ENCODE measurements at places on chromosomes 3 and 15. TPM values are rescaled to one million over a fixed set of nuclear protein-coding genes. Genes with fewer than 3 reads are reported as not detected.

The NPAP1 gene
- not detected for total RNA-seq

- DNase-seq = no peak
- peaks cover 31% of the 10 kb centered on the region for H3K36me3 ChIP-seq
- no peak overlapping the region for H3K4me3 ChIP-seq
- H3K4me1 ChIP-seq = no peaks in the 10 kb centered on the region
- H3K27ac ChIP-seq = no peak overlapping the region
These were observed 30.8 kb downstream of the DNAH1 start for GRCh38 chr3:52346623-52347530.

DNA sequence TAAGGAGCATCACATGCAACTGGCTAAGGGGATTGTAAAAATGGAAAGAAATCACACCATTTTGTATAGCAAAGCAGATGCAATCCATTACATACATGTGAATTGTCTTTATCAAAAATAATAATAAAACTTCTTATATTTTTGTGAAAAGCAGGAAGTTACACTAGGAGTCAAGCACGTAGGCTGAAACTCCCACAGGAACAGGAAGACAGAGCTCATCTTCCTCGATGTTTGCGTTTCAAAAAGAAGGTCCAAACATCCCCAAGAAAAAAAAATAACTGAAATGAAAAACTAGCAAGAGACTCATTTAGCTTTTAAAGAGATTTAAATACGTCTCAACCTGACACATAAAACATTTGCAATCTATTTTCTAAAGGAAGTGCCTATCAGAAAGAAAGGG, 106.6 kb downstream of the TGFBR2 start:
- no peak for DNase-seq
- no peak overlapping the region for H3K4me3 ChIP-seq
- no peaks in the 10 kb centered on the region for H3K36me3 ChIP-seq
- H3K27me3 ChIP-seq = no peaks in the 10 kb centered on the region

DNA sequence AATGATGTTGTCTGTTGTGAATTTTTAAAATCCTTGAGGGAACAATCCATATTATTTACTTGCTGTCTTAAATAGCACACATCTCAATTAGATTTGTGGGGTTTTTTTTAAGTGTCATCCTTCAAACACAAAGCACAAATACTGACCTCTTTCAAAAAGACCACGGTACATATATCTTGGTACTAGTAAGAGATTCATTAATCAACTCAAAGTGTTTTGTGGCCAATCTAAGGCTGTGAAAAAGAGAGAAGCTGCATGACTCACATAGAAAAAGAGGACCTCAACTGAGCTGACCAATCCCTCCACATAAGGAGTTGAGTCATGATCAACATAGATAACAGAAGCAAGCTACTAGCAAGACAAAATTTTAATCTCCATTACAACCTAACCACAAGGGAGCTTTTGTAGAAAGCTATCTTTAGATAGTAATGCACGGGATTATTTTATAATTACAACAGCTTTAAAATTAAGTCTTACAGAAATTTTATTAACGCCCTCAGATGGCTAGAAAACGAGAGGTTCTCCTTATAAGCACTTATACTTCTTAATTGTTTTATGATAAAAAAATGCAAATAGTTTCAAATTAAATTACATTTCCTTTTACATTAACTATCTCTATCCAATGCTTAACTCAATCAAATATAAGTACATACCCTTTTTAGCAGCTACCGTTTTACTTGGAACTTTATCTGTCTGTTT, 60.5 kb downstream of the TOP2B start:
- no peaks in the 10 kb centered on the region for H3K4me1 ChIP-seq
- no peak overlapping the region for H3K27ac ChIP-seq
- H3K36me3 ChIP-seq = peaks cover 40% of the 10 kb centered on the region
- DNase-seq = no peak

The COL6A5 gene
- not detected for total RNA-seq

The MUC20 gene
- 9.9 TPM for total RNA-seq

DNA sequence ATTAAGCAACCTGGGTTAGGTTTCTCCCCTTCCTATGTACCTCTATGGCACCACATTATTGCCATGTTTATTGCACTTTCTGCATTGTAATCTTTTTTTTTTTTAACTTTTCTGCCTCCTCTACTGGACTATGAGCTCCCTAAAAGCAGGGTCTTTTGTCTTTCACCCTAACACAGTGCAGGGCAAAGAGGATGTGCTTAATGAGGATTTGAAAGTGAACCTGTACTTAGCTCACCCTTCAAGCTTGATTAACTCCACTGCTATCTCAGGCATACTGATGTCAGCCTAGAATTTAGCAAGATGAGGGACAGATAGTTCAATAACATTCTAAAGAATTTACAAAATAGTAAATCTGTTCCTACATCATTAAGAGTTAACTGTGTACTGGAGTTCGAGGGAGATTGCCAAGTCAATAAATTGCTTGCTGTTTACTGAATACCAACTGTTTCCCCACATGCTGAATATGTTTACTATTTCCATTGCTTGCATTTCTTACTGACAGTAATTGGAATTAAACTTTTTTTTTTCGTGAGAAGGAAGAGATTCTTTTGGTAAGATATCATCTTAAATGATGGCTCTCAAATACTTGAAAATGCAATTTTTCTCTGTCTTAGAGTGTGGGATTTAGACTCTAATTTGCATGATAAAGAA, 15.7 kb upstream of the PPARG start:
- no peaks in the 10 kb centered on the region for H3K4me1 ChIP-seq
- no peak for DNase-seq
- H3K27me3 ChIP-seq = no peaks in the 10 kb centered on the region
- no peaks in the 10 kb centered on the region for H3K36me3 ChIP-seq
- no peak overlapping the region for H3K27ac ChIP-seq

The C3orf20 gene
- 0.44 TPM for total RNA-seq

The CCDC14 gene
- 46.0 TPM for total RNA-seq

The GOLGA6B gene
- not detected for total RNA-seq

The SGO1 gene
- 0.55 TPM for total RNA-seq

GRCh38 chr3:149393345-149394160, 16.1 kb upstream of the TM4SF1 start:
- no peak overlapping the region for H3K4me3 ChIP-seq
- DNase-seq = no peak
- H3K4me1 ChIP-seq = no peaks in the 10 kb centered on the region
- H3K36me3 ChIP-seq = no peaks in the 10 kb centered on the region
- no peaks in the 10 kb centered on the region for H3K27me3 ChIP-seq

DNA sequence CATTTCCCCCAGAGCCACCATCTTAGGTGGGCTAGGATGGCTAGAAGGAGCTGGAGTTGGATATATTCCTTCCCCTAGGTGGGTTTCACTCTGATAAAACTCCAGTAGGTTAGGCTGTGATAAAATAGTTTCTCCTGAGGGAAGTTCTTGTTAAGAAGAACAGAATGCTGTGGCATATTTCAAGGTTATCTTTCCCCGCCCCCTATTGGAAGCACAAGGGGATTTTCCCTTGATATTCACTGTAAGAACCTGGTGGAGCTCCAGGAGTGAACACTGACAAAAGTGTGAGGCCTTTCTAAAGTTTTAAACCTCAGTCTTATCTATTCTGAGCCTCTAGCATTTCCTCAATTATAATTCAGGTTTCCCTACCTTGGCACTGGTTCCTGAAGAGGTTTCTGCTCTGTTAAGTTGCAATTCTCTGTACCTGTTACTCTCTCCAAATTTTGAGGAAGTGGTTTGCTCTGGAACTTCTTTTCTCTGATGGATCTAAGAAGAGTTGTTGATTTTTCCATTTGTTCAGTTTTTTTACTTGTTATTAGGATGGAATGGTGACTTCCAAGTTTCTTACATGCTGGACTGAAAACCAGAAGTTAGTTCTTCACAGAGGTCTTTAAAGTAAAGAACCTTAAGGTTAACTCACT, 113.5 kb downstream of the GMPS start:
- H3K4me3 ChIP-seq = no peak overlapping the region
- no peaks in the 10 kb centered on the region for H3K4me1 ChIP-seq
- no peak overlapping the region for H3K27ac ChIP-seq
- DNase-seq = no peak

DNA sequence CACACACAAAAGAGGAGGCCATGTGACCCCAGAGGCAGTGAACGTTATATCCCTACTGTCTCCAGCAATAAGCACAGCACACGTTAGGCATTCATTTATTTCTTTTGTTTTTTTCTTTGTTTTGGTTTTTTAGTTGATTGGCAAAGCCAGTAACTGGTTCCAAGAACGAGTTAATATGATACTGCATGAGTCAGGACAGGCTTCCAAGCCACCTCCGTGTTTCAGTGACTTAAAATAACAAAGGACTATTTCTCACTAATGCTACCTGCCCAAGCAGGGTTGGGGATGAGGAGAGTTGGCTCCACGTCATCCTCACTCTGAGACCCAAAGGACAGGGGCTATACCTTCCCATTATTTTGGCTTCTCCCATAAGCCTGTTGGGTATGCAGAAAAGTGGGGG, 130.5 kb downstream of the ST8SIA2 start:
- H3K4me3 ChIP-seq = no peak overlapping the region
- no peak for DNase-seq
- H3K36me3 ChIP-seq = no peaks in the 10 kb centered on the region
- no peak overlapping the region for H3K27ac ChIP-seq
- no peaks in the 10 kb centered on the region for H3K4me1 ChIP-seq
- no peaks in the 10 kb centered on the region for H3K27me3 ChIP-seq

GRCh38 chr15:96273317-96274086, 57.0 kb upstream of the NR2F2 start:
- H3K4me1 ChIP-seq = no peaks in the 10 kb centered on the region
- H3K27ac ChIP-seq = no peak overlapping the region
- DNase-seq = no peak
- H3K36me3 ChIP-seq = no peaks in the 10 kb centered on the region
- H3K4me3 ChIP-seq = no peak overlapping the region

The LIPC gene
- total RNA-seq = not detected

The NEIL1 gene
- 13.0 TPM for total RNA-seq

The LAMB2 gene
- total RNA-seq = 1.1 TPM

The LRRC2 gene
- total RNA-seq = 1.0 TPM

DNA sequence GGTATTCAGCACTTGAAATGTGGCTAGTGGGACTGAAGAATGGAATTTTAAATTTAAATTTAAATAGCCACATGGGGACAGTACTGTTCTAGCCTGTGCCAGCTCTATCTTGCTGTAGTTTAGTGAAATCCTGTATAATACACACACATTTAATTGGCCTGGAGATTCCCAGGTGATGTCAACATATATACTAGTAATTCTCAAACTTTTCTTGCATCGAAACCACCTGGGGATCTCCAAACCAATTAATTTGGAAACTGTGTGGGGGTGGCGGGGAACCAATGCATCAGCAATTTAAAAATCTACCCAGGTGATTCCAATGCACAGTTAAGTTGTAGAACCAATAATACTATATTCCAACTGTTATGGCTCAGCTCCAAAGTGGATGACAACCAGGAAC, 228.9 kb upstream of the MRPL3 start:
- no peak overlapping the region for H3K27ac ChIP-seq
- H3K36me3 ChIP-seq = no peaks in the 10 kb centered on the region
- H3K4me3 ChIP-seq = no peak overlapping the region
- DNase-seq = no peak

DNA sequence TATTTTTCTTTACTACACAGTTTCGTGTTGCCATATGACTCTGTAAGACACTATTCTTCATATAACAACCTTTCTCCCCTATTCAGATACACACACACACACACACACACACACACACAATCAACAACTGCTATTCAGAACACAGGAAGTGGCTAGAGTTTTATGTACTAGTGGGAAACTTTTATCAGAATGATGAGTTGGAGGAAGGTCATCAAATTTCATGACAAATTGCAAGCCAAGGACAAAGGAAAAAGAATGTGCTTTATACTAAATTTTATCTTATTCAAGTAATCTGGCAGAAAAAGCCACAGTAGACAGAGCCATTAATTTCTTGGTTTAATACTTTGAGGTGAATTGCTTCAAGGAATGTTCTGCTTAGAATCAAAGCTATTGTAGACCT, 899.8 kb downstream of the ROBO2 start:
- no peak overlapping the region for H3K27ac ChIP-seq
- no peak overlapping the region for H3K4me3 ChIP-seq
- H3K36me3 ChIP-seq = no peaks in the 10 kb centered on the region
- H3K27me3 ChIP-seq = no peaks in the 10 kb centered on the region

The PROS1 gene
- total RNA-seq = not detected

The BHLHE40 gene
- total RNA-seq = 44.9 TPM

GRCh38 chr3:143011705-143012104, 10.3 kb downstream of the U2SURP start:
- no peaks in the 10 kb centered on the region for H3K27me3 ChIP-seq
- peaks cover 30% of the 10 kb centered on the region for H3K4me1 ChIP-seq
- H3K27ac ChIP-seq = no peak overlapping the region
- no peak overlapping the region for H3K4me3 ChIP-seq

- H3K36me3 ChIP-seq = no peaks in the 10 kb centered on the region
- H3K4me1 ChIP-seq = peaks cover 22% of the 10 kb centered on the region
- DNase-seq = no peak
- H3K27ac ChIP-seq = no peak overlapping the region
These were observed 147.8 kb downstream of the SLCO3A1 start for GRCh38 chr15:92001307-92001706.

The EBLN2 gene
- total RNA-seq = 10.2 TPM

- H3K4me1 ChIP-seq = no peaks in the 10 kb centered on the region
- H3K27me3 ChIP-seq = no peaks in the 10 kb centered on the region
- H3K4me3 ChIP-seq = no peak overlapping the region
These were observed 170.0 kb upstream of the NDN start for GRCh38 chr15:23857028-23857641.

- no peaks in the 10 kb centered on the region for H3K27me3 ChIP-seq
- no peak overlapping the region for H3K4me3 ChIP-seq
- no peak for DNase-seq
- no peaks in the 10 kb centered on the region for H3K4me1 ChIP-seq
- H3K36me3 ChIP-seq = no peaks in the 10 kb centered on the region
These were observed 66.9 kb upstream of the FGF12 start for GRCh38 chr3:192794216-192794615.

DNA sequence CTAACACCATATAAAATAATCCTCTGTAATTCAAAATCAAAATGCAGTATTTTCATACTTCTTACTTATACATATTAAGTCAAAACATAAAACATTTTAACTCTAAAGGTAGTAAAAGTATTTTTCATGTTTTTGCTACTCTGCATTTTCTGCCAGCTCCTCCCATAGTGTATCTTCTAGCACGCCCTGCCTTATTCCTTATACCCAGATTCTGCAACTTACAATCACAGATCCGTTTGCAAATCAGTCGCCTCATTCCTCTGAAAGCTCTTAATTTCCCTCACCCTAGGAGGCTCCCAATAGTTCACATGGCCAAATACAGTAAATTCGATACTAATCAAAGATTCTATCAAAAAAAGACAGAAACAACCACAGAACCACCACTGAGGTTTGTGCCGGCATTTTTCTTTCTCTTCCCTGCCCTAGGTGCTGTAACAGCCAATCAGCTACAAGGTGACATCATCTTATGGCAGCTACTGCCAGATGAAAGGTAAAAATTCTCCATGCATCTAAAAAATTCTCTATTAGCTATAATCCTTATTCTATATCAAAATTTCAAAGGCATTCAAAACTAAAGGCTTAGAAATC, 72.9 kb downstream of the CLASP2 start:
- no peak overlapping the region for H3K27ac ChIP-seq
- no peaks in the 10 kb centered on the region for H3K36me3 ChIP-seq
- H3K27me3 ChIP-seq = no peaks in the 10 kb centered on the region
- peak; percentile 60 for DNase-seq
- H3K4me3 ChIP-seq = peak overlapping the region; percentile 29
- H3K4me1 ChIP-seq = peaks cover 7% of the 10 kb centered on the region
